ENCODE measurements at places on chromosomes 6 and 20.

DNA sequence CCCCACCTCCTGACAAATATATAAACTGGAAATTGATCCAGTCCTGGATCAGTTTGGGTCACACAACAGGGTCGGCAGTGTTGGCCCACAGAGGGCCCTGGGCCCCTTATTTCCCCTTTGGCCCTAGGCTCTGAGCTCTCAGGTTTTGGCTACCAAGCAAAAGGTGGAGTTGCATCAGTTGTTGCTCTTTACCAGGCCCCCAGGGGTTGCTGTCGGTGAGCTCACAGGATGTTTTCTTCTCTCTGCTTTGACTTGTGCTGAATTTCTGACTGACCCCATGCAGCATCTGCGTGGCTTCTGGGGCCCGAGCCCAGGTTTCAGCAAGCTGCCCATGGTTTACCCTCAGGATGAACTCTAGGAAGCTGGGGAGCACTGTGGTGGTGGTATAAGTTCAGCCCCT is 44.6 kb downstream of the PPARD start:
- DNase-seq, result no peak

- DNase-seq, result no peak
Observed at GRCh38 chr6:95780037-95780436, 202.7 kb downstream of the MANEA start.

GRCh38 chr20:12061466-12061865 is 143.8 kb downstream of the BTBD3 start:
- no peak for DNase-seq

DNA sequence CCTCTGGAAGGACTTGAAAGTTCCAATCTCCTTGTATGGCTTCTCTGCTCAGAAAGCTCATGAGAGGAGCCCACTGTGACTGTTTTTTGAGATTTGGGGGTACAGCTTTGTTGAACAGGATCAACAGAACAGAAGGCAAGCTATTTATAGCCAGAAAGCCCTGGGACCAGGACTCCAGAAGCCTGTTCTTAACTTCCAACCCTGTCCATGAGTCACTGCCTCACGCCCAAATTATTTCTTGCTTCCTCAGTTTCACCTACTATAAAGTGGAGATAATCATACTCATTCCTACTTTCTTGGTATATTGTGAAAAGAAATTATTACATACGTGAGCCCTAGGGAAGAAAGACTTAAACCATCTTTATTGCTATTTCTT is 100.9 kb upstream of the MARCKS start:
- DNase-seq, result no peak

GRCh38 chr6:144878577-144878976 is 593.4 kb downstream of the UTRN start:
- no peak for DNase-seq

DNA sequence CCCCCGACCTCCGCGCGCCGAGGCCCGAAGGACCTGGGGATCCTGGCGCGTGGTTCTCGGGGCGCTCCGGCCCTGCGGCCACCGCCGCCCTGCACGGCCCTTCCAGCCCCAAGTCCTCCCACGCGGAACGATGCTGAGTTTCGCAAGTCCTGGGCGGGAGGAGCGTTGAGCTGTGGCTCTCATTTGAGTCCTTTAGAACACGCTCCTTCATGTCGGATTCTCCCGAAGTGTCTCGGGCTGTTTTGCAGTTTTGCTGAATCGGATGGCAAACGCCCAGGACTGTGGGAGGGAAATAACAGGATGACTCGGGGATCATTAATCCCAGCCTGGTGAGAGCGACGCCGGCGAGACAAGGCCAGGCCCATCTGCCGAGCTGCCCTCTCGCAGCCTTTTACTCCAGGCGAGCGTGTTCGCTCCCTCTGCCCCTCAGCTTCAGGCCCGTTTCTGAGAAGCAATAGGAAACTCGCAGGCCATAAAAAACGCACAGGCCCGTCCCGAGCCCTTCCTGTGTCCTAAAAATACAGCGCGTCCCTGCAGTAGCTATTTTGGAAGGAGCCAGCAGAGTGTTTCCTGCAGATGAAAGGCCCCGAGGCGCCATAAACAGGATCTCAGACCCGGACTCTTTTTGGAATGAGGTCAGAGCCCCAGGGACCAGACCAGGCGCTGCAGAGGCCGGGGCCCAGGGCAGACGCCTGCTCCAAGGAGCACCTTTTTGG is 153.5 kb downstream of the DLL1 start:
- DNase-seq, result no peak

- peak; percentile 75 for DNase-seq
Observed at GRCh38 chr6:13485923-13486562, 1.4 kb downstream of the GFOD1 start.

- DNase-seq, result peak; percentile 58
Observed at GRCh38 chr6:118649918-118650581, 1.3 kb downstream of the CEP85L start.

DNA sequence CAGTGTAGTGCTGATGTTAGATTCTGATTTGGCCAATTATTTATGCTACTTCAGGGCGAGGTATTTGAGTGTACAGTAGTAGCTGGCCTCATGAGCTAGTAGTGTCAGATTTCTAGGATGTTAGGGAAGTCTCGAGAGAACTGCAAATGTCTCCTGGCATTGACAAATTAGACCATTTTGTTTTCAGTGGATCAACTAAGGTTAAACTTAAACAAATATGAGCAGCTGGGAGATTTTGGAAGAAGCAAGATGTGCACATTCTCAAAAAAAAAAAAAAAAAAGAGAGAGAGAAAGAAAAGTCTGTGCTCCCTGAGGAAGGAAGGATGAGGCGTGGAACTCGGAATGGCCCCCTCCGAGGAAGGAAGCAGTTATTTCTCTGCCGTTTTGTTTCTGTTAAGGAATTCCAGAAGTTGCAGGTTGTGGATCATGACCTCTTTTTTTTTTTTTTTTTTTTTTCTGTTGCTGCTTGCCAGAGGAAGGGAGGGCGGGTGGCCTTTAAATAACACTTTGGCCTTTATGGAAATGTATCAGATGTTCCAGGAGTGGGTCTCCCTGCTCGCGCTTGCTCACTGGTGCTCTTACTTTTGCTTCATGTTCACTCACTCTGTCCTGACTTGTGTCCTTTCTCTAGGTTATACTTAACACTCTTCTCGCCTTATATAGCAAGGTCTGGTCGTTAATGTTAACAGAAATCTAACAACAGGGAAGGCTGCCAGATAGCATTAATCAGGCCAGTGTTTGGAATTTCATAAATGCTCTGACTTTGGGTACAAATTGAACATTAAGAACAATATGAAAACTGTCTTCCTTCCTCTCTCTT is 124.4 kb downstream of the TCP11 start:
- no peak for DNase-seq

DNA sequence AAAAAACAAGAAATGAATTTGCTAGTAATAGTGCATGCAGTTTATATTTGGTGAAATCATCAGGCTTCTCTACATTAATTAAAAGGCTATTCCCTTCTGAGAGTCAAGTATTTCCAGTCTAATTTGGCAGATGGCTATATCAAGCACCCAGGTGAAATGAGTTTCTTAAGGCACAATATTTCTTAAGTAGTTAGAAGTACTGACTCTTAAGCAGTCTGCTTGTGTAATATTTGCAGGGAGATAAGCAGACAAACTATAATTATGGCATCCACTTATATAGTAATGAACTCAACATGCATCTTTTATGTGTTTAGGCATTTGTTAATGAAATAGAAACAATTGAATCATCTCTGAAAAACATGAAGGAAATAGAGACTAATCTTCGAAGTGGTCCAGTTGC is 189.2 kb downstream of the UTRN start:
- DNase-seq, result no peak

DNA sequence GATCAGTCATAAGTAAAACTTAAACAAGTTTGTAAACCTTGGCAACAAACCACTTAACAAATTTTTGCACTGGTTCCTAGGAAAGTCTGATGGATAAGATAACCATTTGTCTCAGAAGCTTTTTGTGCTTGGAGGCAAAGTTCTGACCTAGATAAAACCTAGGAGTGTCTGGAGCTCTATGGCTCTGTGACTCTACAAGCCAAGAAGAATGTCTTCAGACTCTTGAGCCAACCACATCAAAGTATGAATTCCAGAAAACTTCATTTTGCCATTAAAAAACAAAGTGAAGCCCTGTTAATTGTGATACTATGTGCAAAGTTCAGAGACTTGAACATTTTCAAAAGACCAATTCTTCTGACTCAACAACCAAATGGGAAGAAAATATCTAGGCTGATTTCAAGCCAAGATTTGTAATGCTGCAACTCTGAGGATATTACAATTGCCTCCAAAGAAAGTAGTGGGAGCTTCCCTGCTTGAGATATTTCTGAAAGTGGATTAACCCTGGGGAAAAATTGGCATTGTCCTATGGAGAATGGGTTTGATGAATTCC is 158.1 kb upstream of the FOXQ1 start:
- no peak for DNase-seq

DNA sequence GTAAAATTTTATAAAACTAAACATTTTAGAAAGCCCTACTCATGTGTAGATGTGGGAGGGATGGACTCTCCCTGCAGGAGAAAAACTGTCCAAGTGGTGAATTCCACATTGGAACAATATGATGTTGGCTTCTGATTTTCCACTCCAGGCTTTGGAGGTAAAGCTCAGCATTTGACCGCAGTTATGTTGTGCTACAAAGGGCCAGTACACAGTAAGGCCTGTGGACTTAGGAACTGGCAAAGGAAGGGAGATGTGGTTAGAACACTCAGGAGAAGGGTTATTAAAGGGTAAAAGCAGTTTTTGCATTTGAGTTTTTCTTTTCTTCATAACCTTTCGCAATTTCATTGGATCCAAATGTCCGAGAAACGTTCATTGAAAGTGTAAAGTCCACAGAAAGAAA is 150.3 kb upstream of the SASH1 start:
- no peak for DNase-seq

- DNase-seq, result no peak
Observed at GRCh38 chr6:133740816-133741215, 148.1 kb upstream of the TCF21 start.

GRCh38 chr6:87074101-87074621 is 20.7 kb downstream of the CGA start:
- DNase-seq, result no peak

DNA sequence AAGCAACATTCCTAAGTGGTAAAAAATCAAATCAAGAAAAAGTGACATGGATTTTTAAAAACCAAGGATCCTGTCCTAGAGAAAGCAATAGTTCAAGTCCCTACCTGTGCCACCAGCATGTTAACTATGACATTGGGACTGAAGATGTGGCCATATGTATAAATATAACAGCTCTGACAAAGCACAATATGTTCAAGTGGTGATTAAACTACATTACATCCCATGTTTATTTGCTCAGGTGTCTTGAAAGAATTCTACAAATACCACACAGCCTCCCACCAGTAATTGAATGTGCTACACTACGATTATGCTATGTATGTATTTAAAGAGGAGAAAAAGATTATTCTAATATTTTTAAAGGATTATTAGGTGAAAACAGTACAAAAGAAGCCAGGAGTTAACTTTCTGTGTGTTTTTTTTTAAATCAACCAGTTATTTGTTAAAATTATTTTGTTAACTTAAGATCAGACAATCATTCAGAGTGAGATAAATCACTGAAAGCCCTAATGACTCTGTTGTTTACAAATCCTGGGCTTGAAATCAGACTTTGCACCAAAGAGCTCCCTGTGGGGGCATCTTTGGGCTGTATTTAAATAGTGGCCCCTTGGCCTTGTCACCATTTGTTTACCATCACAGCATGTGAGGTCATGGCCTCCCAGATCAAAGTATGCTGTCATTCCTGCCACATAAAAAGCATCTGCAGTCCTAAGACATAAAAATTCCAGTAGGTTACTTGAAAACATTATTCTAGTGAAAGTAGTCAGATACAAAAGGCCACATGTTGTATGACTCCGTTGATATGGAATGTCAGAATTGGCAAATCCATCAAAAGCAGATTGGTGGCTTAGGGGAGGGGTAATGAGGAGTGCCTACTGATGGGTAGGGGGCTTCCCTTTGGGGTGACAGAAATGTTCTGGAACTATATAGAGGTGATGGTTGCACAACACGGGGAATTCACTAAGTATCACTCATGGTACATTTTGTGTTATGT is 17.1 kb downstream of the TTLL2 start:
- no peak for DNase-seq

GRCh38 chr20:19549896-19550295 is 208.2 kb upstream of the RIN2 start:
- no peak for DNase-seq

GRCh38 chr6:113380591-113380990 is 476.6 kb upstream of the MARCKS start:
- DNase-seq, result no peak
